ENCODE measurements at places on chromosomes 4 and X.
A peak's percentile ranks its signal among the peaks of the same experiment; 100 is the strongest.

DNA sequence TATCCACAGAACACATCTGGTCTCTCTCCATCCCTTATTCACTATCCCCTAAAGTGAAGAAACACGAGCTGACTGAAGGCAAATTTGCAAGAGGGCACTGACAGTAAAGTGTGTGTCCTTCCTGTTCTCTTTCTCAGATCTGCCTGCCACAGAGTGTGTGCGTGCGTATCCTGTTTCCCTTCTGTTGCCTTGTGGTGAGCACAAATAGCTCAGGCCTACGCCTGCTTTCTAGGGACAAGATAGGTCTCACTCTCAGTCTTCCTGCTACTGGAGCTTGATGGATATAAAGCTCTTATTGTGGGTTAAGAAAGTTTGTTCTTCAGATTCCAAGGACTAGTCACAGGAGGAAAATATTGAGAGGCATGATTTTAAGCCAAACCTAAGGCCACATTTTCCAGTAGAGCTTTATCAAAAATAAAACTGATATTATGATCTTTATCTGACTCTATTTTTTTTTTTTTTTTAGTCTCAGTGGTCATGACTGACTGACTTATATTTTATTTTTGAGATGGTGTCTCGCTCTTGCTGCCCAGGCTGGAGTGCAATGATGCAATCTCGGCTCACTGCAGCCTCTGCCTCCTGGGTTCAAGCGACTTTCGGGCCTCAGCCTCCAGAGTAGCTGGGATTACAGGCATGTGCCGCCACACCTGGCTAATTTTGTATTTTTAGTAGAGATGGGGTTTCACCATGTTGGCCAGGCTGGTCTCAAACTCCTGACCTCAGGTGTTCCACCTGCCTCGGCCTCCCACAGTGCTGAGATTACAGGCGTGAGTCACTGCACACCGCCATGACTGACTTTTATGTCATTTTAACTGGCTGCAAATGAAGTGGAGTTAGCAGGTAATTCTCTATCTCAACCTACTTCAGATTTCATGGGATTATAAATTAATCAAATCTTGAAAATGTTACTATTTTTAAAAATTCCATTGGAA lies 140.3 kb upstream of the SH3RF1 start:
- peak; percentile 38 for DNase-seq

- no peak for DNase-seq
Observed at GRCh38 chr4:10731162-10731561, 46.6 kb upstream of the CLNK start.

DNA sequence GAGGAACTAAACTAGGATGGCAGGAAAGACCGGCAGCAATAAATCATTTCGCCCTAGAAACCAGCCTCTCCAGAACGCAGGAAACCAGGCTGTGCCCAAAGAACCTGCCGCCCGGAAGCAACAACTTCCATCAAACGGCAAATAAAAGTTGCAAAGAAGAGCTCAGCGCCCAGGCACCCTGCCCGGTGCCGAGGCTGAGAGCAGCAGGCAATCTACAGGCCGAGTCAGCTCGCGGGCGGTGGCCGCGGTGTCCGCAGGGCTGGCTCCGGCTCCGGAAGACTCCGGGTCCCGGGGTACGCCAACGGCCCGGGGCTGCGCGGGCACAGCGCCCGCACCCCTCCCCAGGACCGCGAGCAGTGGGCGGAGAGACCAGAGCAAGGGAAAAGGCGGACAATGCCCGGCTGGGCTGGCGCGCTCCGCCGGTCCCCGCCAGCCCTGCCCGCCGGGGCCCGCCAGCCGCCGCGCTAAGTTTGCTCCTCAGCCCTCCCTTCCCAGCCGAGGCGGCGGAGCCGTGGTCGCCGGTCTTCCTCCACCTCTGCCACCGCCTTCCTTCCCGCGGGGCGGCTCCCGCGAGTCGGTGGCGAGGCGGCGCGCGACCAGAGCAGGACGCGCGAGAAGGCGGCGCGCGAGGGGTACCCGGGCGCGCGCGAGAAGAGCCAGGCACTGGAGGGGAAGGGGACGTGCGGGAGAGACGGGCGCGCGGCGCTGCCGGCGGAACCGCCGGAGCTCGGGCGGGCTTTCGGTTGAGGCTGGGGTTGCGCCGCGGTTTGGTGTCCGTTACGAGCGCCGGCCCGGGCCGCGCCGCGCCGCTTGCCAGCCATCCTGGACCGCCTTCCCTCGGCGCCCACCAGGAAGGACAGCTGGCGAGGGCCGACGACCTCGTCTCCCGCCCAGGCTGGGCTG lies 733 bp downstream of the FRYL start:
- DNase-seq, result peak; percentile 81

GRCh38 chr4:140697709-140698560 lies 58.2 kb downstream of the TBC1D9 start:
- DNase-seq, result no peak

GRCh38 chr4:11623726-11624037 lies 195.0 kb upstream of the HS3ST1 start:
- peak; percentile 2 for DNase-seq

DNA sequence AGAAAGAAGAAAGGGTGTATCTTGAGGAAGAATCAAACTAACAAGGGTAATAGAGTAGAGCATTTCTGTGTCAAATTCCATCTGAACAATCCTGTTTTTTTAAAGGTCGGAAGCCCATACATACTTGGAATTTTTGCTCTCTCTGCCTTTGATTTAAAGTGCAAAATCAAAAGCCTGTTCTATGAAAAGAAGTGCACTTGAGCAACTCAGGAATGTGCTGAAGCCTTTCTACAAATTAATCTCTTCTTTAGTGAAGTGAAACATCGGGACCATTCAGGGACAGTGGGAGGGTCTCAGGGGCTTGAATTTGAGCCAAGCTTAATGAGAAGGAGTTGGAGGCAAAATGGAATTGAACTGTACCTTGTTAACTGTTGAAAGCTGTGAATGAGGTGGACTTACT lies 1008.5 kb upstream of the LCORL start:
- no peak for DNase-seq

- DNase-seq, result no peak
Observed at GRCh38 chrX:135273162-135273561, 21.3 kb downstream of the ETDA start.

DNA sequence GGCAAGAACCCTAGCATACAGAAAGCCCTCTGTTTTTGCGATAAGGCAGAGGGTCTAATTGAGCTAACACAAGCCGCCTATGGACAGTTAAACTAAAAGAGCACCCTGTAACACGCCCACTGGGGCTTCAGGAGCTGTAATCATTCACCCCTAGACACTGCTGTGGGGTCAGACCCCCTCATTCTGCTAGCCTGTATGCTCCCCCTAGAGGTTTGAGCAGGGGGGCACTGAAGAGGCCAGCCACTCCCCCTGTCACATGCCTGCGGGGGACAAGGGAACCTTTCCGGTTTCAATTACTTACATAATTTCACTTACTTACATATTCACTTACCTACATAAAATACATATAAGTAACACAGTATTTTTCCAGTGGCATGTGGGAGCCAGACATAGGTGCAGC lies 469.5 kb upstream of the FAM241A start:
- no peak for DNase-seq

GRCh38 chr4:185598846-185599552 lies 63.7 kb upstream of the PDLIM3 start:
- DNase-seq, result no peak

GRCh38 chrX:25002661-25003020 lies 13.1 kb downstream of the ARX start:
- no peak for DNase-seq

DNA sequence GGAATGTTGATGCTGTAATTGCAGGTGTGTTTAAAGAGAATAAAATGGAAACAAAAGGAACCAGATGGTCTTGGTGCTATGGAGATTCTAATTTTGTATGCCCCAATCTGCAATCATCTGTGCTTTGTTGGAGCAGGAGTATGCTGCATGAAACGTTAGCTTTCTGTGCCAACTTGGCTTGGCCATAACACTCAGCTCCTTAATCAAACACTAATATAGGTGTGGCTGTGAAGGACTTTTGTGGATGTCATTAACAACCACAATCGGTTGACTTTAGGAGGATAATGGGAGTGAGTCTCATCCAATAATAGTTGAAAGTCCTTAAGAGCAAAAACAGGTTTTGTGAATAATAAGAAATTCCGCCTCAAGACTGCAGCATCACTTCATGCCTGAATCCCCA lies 399.2 kb downstream of the NLGN4X start:
- no peak for DNase-seq

- no peak for DNase-seq
Observed at GRCh38 chrX:10278716-10279115, 121.9 kb downstream of the CLCN4 start.

DNA sequence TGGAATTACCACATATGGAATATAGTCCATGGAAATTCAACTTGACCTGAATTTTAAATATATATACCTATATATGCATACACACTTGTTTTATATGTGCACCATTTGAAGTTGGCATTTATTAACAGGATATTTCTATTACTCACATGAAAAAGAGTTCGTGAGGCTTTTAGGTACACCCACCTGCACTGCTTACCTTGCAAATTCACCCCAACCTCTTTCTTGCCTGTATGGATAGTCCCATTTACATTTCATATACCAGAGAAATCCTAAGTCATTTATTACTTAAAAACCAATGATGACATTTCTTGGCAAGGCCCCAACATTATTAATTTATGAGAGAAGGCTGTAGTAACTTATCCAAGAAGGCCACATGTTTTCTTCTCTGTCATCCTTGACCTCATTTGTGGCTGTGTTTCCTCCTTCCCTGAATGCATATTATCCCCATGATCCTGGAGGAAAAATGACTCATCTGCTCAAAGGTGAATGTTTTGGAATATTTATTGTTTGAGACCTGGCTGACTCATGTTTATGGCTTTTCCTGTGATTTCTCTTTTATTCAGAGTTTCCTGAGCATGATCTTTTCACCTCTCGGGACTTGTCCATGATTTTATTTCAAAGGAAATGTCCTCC lies 62.2 kb upstream of the FAM241A start:
- no peak for DNase-seq

- DNase-seq, result no peak
Observed at GRCh38 chrX:119288890-119289393, 52.9 kb downstream of the PGRMC1 start.
